Vagina (tissue), 2 donors: ENCODE measurements at places on chromosomes 6 and 20. TPM values are rescaled to one million over a fixed set of nuclear protein-coding genes. Genes with fewer than 3 reads are reported as not detected.
A peak's percentile ranks its signal among the peaks of the same experiment; 100 is the strongest.

DNA sequence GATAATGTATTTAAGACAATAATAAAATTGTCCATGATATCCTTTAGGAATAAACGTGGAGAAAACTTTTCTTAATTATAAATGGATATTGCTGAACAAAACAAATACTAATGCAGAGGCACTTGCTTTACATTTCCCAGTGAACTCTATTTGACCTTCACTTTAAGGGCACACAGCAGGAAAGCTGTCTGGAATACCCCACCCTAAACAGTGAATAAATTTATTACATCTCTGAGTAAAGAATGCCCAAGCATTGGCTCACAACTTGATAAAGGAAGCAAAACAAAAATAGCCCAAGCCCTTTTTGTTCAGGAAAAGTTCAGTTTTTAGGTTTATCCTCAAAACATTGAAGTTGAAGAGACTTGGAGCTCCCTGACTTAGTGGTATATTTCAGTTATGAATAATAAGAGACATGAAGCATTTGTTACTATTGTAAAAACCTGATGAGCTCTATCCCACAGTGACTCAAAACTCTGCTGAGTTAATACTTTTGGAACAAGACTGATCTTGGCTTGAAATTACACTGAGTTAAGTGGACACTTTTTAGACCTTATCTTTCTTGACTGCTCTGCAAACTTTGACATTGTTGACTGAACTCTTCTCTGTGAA lies 353.9 kb downstream of the BCKDHB start:
- H3K27ac ChIP-seq = no peak overlapping the region
- DNase-seq = no peak
- H3K36me3 ChIP-seq = no peaks in the 10 kb centered on the region
- H3K4me3 ChIP-seq = no peak overlapping the region
- peaks cover 21% of the 10 kb centered on the region for H3K4me1 ChIP-seq
- no peaks in the 10 kb centered on the region for H3K27me3 ChIP-seq

DNA sequence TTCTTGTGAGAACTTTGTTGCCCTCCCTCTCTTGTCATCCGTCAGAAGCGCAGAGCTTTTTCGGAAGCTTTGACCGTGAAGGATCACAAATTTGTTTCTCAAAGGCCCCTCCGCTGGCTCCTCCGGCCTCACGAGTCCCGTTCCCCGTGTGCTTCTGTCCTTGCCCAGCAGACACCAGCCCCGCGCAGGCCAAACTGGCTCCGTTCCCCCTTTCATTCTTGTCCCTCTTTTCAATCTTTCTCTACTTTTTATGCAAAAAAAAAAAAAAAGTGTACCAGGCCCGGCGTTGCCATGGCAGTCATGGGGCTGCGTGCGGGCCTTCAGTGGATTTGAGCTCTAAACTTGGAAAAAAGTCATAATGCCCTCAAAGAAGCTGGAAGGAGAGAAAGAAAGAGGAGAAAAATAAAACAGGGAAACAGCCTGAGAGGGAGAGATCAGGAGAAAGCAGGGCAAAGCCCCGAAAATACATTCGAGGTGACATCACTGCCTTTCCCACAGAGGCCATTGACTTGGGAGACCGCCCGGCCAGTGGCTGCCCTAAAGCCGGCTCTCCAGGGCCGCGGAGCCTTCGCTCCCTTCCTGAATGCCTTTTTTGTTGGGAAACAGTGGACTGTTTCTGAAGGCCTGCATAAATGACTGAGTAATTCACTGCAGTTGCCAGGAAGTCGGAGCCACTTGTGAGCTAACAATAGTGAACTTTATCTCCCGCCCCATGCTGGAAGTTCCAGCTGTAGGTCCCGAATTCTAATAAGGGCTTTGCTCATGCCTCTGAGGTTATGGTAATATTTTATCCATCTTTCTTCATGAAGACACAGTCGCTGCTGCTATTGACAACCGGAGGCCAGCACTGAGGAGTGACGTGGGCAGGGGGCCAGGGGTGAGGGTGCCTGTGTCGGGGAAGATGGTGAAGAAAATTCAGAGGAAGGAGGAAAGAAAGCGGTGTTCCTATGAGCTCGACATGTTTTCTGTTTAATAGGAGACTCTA lies 670.9 kb downstream of the QKI start:
- peak overlapping the region; percentile 70 for H3K27ac ChIP-seq
- no peaks in the 10 kb centered on the region for H3K27me3 ChIP-seq
- peaks cover 12% of the 10 kb centered on the region for H3K4me1 ChIP-seq
- no peak for DNase-seq
- H3K36me3 ChIP-seq = no peaks in the 10 kb centered on the region

The HSPA12B gene
- total RNA-seq = 21.6 TPM

DNA sequence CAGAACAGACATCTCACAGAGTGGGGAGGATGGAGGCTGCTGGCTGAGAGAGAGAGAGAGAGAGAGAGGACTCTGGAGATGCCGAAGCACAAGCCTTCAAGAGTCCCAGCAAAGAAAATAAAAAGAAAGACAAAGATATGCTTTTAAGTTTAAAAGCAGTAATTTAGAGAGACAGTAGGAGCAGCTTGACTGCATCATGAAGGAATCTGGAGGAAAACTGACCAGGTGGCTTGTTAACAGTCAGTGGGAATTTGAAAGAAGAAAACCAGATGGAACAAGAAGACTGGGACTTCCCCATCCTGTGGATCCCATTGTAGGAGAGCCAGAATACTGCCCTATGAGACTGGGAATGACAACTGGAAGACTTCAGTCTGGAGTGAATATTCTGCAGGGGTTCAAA lies 46.3 kb upstream of the PLN start:
- H3K36me3 ChIP-seq = no peaks in the 10 kb centered on the region
- H3K27me3 ChIP-seq = no peaks in the 10 kb centered on the region
- H3K27ac ChIP-seq = no peak overlapping the region
- H3K4me3 ChIP-seq = no peak overlapping the region

DNA sequence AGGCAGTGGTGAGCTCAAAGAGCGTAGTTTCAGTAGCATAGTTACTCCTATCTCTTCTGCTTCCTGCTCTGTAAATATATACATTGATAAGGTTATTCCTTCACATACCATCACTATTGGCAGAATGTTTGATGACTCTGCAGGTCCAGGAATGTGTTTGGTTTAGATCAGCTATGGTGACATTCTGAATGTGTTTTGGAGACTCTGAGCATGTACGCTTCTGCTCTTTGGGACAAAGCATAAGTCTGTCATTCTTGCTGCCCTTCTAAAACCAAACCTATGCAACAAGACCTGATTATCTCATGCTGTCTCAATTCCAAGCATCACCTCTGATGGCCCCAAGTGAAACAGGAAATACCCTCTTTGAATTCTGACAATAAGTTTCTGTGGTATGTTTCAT lies 1074.3 kb downstream of the KIF16B start:
- no peaks in the 10 kb centered on the region for H3K4me1 ChIP-seq
- DNase-seq = no peak
- H3K27ac ChIP-seq = no peak overlapping the region
- H3K27me3 ChIP-seq = no peaks in the 10 kb centered on the region

DNA sequence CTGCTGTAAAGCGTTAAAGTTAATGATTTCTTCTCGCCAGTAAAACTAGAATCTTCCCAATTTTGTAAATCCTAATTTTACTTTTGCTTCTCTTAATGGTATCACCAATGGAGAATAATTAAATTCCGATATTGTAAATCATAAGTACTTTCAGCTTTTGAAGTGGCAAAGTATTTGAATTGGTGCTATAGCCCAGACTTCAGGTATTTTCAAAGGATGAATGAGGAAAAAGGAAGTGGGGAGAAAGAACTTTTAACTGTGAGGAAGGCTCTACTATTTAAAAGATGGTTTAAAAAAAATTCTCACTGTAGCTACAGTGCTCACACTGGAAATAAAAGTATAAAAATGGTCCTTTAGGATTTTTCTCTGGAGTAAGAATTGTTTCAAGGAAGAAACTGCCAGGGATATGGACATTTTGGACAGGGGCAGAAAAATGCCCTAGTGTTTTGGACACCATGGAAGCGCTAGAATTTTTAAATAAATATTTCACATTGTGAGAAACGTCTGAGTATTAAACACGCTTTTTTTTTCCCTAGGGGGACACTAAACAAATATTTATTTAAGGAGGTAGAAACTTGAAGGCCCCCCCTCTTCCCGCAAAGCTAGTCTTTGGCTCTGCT lies 1.3 kb upstream of the TAB2 start:
- DNase-seq = no peak
- H3K4me3 ChIP-seq = peak overlapping the region; percentile 56
- peak overlapping the region; percentile 91 for H3K27ac ChIP-seq
- no peaks in the 10 kb centered on the region for H3K27me3 ChIP-seq

DNA sequence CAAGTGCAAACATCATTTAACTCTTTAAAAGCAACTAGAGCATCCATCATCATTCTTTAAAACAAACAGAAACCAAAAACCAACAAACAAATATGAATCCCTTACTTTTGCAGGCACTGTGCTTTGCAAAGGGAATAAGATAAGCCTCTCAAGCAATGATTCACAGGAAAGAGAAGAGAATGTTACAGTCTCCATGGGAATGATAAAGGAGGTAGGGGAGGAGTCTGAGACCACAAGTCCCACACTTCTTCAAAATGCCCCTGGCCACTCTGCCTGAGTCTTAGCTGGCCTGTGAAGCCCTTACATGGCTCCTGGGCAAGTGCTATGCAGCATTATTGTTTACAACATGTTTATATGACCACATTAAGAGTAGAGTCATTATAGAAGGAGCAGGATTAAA lies 257.7 kb upstream of the MARCKS start:
- no peak overlapping the region for H3K27ac ChIP-seq
- H3K27me3 ChIP-seq = no peaks in the 10 kb centered on the region
- H3K4me3 ChIP-seq = no peak overlapping the region
- no peak for DNase-seq
- H3K4me1 ChIP-seq = peaks cover 19% of the 10 kb centered on the region

DNA sequence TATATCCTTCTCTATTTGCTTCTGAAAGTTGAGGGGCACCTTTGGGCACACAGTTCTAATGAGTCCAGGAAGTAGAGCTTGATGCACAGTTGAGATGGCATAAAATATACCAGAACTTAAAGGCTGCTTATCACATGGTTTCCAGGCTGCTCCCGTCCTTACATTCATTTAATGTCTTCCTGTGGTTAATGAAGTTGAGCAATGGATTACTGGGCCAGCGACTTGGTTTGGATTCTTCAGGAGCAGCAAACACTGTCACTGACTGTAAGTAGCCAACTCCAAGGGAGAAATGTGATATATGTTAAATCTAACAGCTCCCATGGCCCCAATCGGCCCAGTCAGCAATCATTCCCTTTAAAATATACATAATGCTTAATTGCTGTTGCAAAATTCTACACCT lies 9.0 kb upstream of the TSHZ2 start:
- no peak for DNase-seq
- no peaks in the 10 kb centered on the region for H3K36me3 ChIP-seq
- H3K27ac ChIP-seq = no peak overlapping the region
- H3K4me1 ChIP-seq = no peaks in the 10 kb centered on the region

GRCh38 chr6:165717732-165718465 lies 54.9 kb upstream of the PDE10A start:
- no peaks in the 10 kb centered on the region for H3K36me3 ChIP-seq
- no peaks in the 10 kb centered on the region for H3K4me1 ChIP-seq
- no peak overlapping the region for H3K4me3 ChIP-seq
- DNase-seq = no peak
- H3K27me3 ChIP-seq = no peaks in the 10 kb centered on the region
- H3K27ac ChIP-seq = no peak overlapping the region

The SLC26A8 gene
- total RNA-seq = not detected

DNA sequence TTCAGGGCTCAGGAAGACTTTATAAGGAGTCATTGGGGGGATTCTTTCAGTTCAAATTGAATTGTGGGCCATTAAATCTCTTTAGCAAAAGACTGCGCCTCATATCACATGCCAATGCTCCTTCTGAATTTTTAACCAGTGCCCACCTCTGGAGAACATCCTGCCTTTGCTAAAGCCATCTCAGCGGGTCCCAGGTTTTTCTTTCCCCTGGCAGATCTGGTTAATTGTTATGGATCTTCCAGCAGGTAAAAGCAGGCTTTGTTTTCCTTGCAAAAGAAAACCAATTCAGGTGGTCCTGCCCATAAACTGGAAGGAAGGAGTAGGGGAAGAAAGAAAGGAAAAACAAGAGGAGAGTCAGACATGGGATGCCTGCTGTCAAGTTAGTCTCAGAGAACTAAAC lies 298.2 kb downstream of the LRFN2 start:
- no peak overlapping the region for H3K4me3 ChIP-seq
- H3K4me1 ChIP-seq = no peaks in the 10 kb centered on the region
- no peak overlapping the region for H3K27ac ChIP-seq
- DNase-seq = no peak
- no peaks in the 10 kb centered on the region for H3K27me3 ChIP-seq

DNA sequence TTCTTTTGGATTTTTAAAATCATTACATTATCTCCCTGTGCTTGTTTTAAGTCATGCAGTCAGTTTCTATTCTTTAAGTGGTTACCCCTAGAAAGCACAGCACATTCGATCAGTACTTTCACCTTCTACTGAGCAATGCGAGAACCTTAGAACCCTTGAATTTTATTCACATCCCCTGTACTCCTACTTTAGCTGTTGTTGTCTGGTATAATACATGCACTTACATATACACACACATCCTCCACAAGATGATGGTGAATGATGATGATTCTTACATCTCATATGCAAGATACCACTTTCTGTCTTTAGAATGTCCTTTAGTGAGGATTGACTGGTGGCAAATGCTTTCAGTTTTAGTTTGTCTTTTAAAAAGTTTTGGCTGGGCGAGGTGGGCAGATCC lies 5.7 kb downstream of the CDC40 start:
- no peaks in the 10 kb centered on the region for H3K36me3 ChIP-seq
- no peak overlapping the region for H3K4me3 ChIP-seq
- H3K27me3 ChIP-seq = no peaks in the 10 kb centered on the region
- no peak overlapping the region for H3K27ac ChIP-seq
- peaks cover 48% of the 10 kb centered on the region for H3K4me1 ChIP-seq
- no peak for DNase-seq

The FAM217A gene
- not detected for total RNA-seq

The MCHR2 gene
- not detected for total RNA-seq

GRCh38 chr20:8077137-8077466 lies 55.0 kb upstream of the PLCB1 start:
- no peak overlapping the region for H3K27ac ChIP-seq
- DNase-seq = no peak
- no peaks in the 10 kb centered on the region for H3K36me3 ChIP-seq

GRCh38 chr6:47096211-47096895 lies 54.2 kb upstream of the ADGRF1 start:
- H3K4me1 ChIP-seq = peaks cover 7% of the 10 kb centered on the region
- no peak overlapping the region for H3K4me3 ChIP-seq
- DNase-seq = no peak
- no peak overlapping the region for H3K27ac ChIP-seq
- no peaks in the 10 kb centered on the region for H3K27me3 ChIP-seq

GRCh38 chr20:44080646-44081267 lies 106.2 kb downstream of the JPH2 start:
- H3K36me3 ChIP-seq = no peaks in the 10 kb centered on the region
- H3K4me3 ChIP-seq = no peak overlapping the region
- H3K4me1 ChIP-seq = peaks cover under 1% of the 10 kb centered on the region
- no peak overlapping the region for H3K27ac ChIP-seq
- H3K27me3 ChIP-seq = no peaks in the 10 kb centered on the region

- H3K27me3 ChIP-seq = no peaks in the 10 kb centered on the region
- peaks cover 26% of the 10 kb centered on the region for H3K4me1 ChIP-seq
- peak overlapping the region; percentile 52 for H3K4me3 ChIP-seq
- peaks cover 15% of the 10 kb centered on the region for H3K36me3 ChIP-seq
Observed at GRCh38 chr6:169252505-169253189, 999 bp downstream of the THBS2 start.

The BPIFB2 gene
- not detected for total RNA-seq

GRCh38 chr20:24455081-24455480 lies 14.3 kb upstream of the SYNDIG1 start:
- no peaks in the 10 kb centered on the region for H3K27me3 ChIP-seq
- no peaks in the 10 kb centered on the region for H3K36me3 ChIP-seq
- H3K4me3 ChIP-seq = no peak overlapping the region
- no peaks in the 10 kb centered on the region for H3K4me1 ChIP-seq

GRCh38 chr6:63663147-63663955 lies 27.7 kb downstream of the PHF3 start:
- DNase-seq = no peak
- H3K4me3 ChIP-seq = no peak overlapping the region
- no peak overlapping the region for H3K27ac ChIP-seq
- H3K36me3 ChIP-seq = no peaks in the 10 kb centered on the region
- no peaks in the 10 kb centered on the region for H3K27me3 ChIP-seq
